ENCODE measurements at places on chromosomes 12 and 14.

DNA sequence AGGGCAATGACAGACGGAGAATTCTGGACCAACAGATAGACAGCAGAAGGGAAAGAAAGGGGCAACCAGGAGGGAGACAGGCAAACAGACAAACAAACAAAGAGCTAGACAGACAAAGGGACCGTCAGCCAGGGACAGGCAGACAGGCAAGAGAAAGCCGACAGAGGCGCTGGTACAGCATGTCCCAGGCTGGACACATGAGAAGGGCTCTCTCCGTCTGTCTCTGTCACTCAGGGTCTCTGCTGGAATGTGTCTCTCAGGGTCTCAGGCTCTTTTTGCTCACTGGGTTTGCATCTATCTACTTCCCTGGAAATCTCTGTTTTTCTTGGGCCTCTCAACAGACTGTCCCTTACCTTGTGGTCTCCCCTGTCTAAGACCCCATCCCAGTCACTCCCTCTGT, 8.2 kb upstream of the SMUG1 start:
- no peak for DNase-seq

DNA sequence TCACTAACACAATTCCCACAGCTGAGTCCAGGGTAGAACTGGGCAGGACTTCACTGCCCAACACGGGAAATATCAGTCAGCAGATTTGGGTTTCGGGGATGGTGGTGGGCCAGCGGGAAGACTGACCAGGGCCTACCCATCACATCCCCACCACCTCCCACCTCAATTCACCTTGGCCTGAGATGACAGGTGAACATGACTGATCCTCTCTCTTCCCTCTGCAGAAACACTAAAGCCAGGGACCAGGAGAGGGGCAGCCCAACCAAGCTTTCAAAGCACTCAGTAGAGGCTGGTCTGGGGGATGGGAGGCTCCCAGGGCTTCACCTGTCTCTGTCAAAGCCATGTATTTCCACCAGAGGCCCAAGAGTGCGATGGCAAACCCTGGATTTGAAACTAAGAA, 2.3 kb downstream of the SERPINA5 start:
- no peak for DNase-seq

- DNase-seq, result no peak
These were observed 6.6 kb downstream of the NCKAP5L start for GRCh38 chr12:49821373-49822287.

DNA sequence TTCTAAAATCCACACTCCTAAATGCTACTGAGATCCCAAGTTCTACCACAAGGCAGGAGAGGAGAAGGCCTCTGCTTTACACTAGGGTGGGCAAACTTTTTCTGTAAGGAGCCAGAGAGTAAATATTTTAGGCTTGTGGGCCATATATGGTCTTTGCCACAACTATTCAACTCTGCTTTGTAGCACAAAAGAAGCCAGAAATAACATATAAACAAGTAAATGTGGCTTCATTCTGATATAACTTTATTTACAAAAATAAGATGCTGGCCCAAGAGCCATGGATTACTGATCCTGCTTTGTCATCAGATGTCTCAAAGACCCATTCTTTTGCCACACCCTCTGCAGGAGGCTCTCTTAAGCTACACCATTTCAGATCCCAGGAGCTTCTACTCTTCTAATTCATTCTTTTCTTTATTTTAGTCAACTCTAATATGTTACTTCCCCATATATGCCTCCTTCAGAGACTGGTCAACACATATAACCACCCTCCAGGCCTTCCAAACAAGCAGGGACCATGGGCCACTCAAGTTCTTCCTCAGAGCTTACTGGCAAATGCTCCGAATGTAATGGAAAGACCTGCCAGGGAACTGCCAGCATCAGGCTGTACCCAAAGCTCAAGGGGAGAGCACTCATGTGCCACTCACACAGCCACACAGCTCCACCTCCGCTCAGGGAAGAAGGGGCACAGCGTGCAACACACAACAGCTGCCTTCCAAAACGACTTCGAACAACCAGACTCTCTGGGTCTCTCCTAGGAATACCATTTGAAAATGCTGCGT, 15.6 kb downstream of the APPL2 start:
- DNase-seq, result no peak

GRCh38 chr14:76564471-76565422, 188.8 kb downstream of the ESRRB start:
- no peak for DNase-seq

DNA sequence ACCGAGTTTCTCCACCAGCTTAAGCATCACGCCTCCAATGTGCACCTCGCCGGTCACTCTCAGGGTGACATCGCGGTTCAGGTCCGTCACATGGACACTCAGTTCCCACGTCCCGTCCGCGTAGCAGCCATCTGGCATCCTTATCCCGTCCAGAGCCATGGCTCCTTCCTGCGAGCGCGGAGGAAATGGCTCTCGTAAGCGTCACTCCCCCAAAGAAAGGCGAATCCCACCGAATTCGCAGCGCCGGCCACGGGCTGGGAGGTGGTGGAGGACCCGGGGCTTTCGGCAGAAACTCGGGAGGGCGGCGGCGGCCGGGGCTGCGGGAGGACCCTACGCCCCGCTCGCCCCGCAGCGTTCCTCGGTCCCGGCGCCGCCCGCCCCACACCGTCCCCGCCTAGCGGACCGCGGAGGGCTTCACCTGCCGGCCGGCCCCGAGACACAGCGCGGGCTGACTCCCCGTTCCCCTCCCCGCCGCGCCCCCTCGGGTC, 396 bp downstream of the FERMT2 start:
- no peak for DNase-seq

- no peak for DNase-seq
These were observed 214.9 kb upstream of the HMGA2 start for GRCh38 chr12:65609359-65609771.

DNA sequence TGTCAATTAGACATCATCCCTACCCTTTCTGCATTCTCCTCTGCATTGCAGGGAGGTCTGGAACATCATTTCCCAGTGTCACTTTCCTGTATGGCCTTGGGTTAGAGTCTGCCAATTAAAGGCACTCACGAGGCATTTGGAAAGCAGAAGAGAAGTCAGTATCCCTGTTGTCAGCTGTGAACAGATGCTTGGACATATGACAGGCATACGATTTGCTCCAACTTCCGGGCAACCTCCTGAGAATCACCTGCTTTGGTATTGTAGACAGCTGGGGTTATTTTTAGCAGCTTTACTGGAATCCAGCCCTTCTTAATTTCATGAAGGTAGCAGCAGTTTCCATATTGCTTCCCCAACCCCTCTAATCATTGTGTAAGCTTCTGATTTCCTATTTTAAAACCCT, 88.7 kb upstream of the DHRS4 start:
- DNase-seq, result no peak

DNA sequence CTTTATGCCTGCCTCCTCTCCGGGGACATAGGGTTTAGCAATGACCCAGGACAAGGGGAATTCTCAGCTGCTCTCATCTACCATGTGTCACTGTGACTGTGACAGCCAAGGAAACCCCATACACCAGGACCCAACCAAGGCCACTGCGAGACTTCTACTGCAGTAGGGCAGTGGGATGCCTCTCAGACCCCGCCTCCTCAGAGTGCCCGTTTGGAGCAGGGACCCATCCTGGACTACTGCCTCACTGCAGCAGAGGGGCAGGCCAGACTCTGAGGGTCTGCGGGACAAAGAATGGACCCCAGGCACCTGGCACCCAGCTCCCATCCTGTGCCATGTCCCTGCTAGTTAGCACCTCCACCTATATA, 71.3 kb upstream of the DDX11 start:
- DNase-seq, result no peak

- no peak for DNase-seq
These were observed 55.2 kb downstream of the EFCAB11 start for GRCh38 chr14:89899291-89899690.

DNA sequence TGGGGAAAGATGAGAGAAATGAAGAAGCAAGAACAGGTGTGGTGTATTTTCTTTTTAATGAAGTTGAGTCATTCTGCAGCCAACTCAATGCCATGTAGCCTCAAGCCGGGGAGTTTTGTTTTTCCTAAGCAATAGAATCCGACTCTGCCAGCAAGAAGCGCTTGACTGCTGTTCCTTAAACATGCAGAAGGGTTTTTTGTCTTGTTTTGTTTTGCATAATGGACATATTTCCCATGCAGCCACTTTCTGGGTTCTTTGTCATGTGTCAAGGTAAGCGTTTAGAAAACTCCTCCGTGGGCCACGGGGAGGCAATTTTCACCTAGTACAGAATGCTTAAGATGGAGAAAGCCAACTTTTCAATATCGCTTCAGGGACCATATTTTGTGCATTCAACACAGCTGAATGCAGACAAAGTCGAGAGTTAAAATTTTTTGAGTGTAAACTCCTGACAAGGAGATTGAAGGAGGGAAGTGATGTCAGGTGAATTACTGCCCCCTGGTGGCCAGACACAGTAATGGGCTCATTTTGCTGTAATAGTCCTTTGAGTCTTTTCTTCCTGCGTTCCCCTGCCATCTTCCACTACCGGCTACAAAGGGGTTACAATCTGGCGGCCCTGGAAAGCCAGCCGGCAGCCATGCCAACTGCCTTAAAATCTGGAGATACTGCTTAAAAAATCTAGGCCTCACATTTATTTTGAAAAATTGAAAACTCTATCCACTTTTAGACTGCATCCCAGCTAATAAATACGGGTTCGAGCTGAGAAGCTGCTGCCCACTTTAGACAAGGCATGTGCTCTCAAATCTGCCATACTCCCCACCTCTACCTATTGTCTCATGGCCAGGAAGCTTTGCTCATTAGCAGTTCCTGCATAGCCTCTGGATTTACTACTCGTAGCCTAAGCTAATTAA, 3.2 kb upstream of the FICD start:
- no peak for DNase-seq

GRCh38 chr12:29763301-29763683, 20.4 kb downstream of the TMTC1 start:
- no peak for DNase-seq

GRCh38 chr12:69468237-69469026, 1.8 kb upstream of the FRS2 start:
- DNase-seq, result no peak

DNA sequence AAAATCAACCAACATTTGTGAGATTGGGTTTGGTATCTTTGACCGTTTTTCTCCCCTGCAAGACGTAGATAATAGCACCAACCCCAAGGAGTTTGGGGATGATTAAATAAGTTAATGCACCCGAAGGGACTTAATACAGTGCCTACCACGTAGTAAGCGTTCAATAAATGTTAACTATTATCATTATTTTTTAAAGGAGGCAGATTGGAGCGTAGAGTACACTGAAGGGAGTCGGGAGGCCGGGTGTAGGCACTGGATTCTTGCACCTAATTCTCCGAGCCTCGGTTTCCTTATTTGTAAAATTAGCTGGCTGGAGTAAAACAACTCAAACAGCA, 367 bp upstream of the FRS2 start:
- no peak for DNase-seq

- DNase-seq, result no peak
These were observed 78.6 kb upstream of the IFNG-AS1 start for GRCh38 chr12:67910360-67911274.

DNA sequence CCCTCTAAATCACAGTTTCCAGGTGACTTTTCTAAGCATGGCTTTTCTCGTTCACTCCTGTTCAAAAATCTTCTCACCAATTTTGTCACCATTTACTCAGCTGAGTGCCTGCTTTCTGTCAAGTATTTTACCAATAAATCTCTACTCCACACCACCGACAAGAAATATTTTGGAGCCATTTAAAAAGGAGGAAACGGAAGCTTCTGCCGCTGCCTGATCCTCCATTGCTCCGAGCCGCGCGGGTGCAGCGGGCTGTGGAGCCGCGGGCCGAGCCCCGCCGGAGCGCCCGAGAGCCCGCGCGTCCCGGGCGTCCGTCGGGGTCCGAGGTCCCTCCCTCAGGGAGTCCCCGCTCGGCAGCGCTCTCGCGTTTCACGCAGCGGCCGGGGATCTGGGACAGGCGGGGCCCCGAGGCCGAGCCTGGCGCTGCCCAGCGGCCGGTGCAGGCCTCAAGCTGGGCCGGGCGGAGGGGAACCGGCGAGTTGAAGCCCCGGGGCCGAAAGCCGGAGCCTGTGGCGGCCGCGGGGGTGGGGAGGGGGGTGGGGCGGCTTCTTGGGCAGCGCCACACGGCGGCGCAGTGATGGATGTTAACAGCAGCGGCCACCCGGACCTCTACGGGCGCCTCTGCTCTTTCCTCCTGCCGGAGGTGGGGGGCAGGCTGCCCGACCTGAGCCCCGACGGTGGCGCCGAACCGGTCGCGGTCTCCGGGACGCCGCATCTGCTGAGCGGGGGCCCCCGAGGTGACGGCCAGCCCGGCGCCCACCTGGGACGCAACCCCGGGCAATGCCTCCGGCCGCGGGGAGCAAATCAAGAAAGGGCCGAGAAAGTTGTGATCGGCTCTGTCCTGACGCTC, 1.1 kb upstream of the HEBP1 start:
- no peak for DNase-seq

GRCh38 chr12:79217306-79217705, 352.7 kb downstream of the SYT1 start:
- no peak for DNase-seq

All from NCI-H2081 treated with DMSO at 0.1 percent for 48 hours (cell line).